ENCODE measurements at places on chromosomes 5 and 9.

DNA sequence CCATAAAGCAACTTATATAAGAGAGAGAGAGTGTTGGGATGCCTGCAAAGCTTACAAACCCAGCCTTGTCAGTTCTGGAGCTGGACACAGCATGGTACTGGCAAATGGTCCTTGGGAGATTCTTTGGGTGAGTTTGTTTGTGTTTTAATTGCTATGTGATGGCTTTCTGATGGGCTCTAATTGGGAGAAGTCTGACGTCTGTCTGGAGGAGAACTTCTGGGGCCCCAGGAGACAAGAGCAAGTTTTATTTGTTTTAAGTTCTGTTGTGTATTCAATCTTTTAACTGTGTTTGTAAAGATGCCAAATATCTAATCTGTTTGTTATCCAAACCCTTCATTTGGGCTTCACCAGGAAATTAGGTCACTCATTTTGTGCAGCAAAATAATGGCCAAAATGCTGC, 50.3 kb upstream of the AFAP1L1 start:
- no peak for DNase-seq

DNA sequence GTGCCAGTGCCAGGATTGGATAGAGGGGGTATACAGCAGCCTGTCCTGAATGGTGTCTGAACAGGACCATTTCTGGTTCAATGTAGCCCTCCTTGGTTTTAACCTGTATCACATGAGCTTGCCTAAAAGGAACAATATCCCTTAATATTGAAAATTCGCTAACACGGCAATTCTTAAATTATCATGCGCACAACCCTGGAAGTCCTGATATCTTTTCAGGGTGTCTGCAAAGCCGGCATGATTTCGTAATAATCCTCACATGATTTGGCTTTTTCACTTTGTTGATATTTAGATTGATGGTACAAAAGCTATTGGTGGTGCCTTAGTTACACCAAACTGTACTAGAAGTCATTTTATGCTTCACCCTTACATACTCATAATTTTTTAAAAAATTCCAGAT, 53.2 kb downstream of the PCSK1 start:
- DNase-seq: no peak

DNA sequence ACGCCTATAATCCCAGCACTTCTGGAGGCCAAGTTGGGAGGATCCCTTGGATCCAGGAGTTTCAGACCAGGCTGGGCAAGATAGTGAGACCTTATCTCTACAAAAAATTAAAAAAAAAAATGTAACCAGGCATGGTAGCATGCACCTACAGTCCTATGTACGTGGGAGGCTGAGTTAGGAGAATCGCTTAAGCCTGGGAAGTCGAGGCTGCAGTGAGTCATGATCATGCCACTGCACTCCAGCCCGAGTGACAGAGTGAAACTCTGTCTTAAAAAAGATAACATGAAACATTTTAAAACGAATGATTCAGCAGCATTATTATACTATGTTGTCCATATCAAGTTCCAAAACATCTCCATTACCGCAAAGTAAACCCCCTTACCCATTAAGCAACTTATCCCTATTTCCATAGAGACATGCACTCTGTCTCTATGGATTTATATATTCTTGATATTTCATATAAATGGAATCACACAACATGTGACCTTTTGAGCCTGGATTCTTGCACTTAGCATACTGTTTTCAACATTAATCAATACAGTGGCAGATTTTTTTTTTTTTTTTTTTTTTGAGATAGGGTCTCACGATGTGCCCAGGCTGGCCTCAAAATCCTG, 56.9 kb upstream of the MTMR12 start:
- no peak for DNase-seq

DNA sequence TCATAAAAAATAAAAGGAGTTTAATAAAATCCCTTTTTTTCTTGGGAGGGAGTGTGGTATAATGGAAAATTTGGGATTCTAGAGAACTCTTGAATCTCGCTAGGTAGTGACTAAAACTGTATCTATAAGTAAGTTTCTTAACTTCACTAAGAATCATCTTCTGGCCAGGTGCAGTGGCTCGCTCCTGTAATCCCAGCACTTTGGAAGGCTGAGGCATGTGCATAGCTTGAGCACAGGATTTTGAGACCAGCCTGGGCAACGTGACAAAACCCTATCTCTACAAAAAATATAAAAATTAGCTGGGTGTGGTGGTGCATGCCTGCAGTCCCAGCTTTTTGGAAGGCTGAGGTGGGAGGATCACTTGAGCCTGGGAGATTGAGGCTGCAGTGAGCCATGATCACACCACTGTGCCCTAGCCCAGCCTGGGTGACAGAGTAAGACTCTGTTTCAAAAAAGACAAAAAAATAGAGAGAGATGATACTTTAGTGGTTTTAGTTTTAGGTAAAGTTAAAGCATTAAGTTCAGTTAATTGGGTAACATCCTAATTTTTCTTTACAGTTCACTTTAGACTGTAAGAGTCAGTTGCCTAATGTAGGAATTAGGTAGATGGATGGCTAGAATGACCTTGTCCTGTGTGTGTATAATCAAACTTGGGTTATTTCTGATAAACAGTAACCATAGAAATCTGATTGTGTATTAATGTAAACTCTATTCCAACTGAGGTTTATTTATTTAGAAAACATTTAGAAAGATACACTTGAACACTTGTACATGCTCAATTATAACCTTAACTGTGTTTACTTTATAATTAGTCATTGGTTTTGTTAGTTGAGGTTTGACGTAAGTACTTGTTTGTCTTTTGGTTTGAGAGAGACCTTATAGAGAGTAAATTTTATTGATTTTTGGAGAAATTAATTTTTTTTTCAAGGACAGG, 17.8 kb downstream of the UNC13B start:
- no peak for DNase-seq

- DNase-seq: peak; percentile 47
Observed at GRCh38 chr9:90815183-90815943, 13.7 kb downstream of the SYK start.

DNA sequence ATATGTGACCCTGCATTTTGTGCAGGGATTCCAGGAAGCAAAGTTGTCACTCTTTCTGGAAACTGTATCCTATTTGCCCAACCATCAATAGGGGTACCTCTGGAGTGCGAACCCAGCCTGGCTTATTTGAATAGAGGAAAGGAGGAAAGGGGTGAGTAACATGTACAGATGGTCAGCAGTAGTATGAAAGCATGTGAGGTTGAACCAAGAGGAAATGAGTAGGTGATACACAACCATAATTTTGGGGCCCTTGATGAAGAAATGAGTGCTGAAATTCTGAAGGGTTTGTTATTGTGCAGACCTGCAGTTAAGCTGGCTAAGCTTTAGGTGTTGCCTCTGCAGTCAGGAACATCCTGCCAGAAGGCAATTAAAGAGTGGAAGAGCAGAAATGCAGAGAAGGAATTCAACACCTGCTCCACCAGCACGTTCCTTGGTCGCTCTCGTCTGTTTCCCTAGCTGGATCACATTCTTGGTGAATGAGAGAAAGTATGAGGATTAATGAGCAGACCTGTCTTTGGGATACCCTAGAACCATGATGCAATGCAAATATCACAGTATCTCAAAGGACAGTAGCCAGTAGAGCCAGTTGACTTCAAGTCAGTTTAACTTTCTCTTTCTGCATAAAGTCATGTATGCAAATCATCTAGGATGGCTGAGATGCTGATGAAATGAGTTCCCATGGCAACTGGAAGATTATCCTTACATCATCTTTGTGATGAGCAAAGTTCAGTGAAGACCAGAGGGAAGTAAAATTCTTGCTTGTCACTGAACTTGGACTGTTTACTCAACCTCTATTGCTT, 13.2 kb upstream of the IL12B start:
- no peak for DNase-seq

GRCh38 chr5:144191531-144191930, 20.9 kb downstream of the KCTD16 start:
- DNase-seq: no peak
